ENCODE measurements at places on chromosomes 5 and 9.
A peak's percentile ranks its signal among the peaks of the same experiment; 100 is the strongest.

GRCh38 chr5:119410448-119411159 lies 41.7 kb upstream of the HSD17B4 start:
- DNase-seq = no peak

DNA sequence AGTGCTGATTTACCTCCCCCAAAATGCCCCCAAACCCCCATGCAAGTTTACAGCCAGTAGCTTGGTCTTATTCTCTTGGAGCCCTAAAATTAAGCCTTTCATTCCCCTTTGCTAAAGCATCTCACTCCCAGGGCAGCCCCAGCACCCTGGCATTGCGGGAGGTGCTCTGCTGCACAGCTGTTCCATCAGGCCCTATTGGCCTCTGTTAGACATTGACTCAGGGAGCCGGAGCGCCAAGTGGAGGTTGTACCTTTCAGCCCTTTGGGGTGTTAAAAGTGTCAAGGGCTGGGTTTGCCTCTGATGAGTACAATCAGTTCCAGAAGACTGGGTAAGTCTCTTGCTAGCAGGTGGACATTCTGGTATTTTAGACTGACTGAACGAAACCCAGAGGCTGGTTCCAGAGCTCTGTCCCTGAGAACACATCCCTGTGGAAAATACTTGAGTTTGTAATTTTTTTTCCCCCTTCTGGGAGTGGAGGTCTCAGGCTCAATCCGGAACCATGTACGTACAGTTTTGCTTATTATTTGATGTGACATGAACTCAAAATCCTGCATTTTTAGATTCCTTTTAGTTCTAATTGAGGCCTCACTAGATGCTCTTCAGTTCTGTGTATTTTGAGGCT lies 102.4 kb downstream of the UBE2R2 start:
- no peak for DNase-seq

DNA sequence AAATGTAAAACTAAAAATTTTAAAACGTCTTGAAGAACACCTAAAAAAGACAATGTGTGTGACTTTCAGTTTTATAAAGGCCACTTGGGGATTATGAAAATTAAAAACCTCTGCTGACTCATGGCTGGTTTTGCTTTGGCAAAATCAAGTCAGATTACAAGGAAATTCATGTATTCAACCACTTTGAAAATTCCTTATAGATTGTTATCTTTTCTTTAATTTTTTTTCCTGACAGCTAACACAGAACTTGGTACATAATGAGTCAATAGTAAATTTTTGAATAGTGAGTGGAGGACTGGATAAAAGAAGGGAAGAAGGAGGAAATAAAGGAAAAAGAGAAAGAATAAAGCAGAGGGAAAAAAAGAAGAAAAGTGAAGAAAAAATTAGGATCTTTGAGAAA lies 1774.7 kb upstream of the ACO1 start:
- no peak for DNase-seq

DNA sequence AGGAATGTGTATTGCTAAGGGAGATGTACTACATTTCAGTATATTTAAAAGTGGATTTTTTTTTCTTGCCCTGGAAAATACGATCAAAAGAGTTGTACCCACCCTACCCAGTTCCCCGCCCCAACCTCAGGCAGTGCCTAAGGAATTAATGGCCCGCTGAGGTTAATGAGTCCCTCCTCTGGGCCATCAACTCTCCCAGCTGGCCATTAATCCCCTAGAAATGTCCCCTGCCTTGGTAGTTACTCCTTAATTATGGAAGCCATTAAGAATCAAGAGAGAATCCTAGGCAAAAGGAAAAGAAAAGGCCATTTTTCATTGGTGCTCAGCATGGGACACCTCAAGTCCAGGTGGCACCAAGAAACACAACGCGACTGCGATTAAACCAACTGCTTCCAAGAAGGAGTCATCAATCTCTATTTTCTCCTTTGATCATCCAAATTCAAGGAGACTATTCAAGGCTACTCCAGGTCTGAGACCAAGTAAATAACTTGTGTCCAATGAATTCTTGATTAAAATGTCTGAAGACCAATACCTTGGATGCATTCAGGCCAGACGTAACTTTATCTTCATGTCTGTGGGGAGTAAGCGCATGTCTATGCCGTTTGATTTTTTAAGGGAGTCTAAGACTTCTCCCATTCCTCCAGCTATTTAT lies 1962.2 kb upstream of the WWC1 start:
- DNase-seq = no peak

- DNase-seq = no peak
Measured at GRCh38 chr5:165328846-165329245, 1823.4 kb downstream of the MAT2B start.

DNA sequence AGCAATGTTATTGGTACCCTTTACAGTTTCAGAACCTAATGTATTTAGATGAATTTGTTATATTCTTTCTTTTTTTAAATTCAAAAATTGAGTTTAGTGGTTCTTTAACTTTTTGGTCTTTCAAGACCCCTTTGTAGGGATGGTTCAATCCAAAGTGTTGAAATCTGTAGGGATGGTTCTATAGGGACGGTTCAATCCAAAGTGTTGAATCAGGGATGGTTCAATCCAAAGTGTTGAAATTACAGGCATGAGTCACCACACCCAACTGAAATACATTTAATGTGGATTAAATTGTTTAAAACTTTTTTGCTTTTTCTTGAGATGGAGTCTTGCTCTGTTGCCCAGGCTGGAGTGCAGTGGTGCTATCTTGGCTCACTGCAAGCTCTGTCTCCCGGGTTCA lies 30.6 kb downstream of the SNX2 start:
- peak; percentile 1 for DNase-seq

- DNase-seq = peak; percentile 51
Measured at GRCh38 chr5:176578391-176578808, 29.3 kb downstream of the CDHR2 start.
